SJCRH30 (cell line): ENCODE measurements at places on chromosomes 1 and 21. TPM values are rescaled to one million over a fixed set of nuclear protein-coding genes. Genes with fewer than 3 reads are reported as not detected.
A peak's percentile ranks its signal among the peaks of the same experiment; 100 is the strongest.

TSPAN2 gene
- 0.02 TPM in 1 of 2 replicates, not detected in the other for total RNA-seq

PTGFRN gene
- total RNA-seq: 146 and 148 TPM in 2 replicates

- no peak for DNase-seq
- no peaks in the 10 kb centered on the region for H3K27me3 ChIP-seq
- no peak overlapping the region for H3K27ac ChIP-seq
- peaks cover 20% of the 10 kb centered on the region for H3K4me1 ChIP-seq
- H3K36me3 ChIP-seq: no peaks in the 10 kb centered on the region
Observed at GRCh38 chr1:41513383-41513735, 28.9 kb upstream of the EDN2 start.

B3GALT2 gene
- total RNA-seq: 0.81 and 1.5 TPM in 2 replicates

ROR1 gene
- total RNA-seq: 4.8 and 5.5 TPM in 2 replicates

NOTCH2 gene
- total RNA-seq: 72.1 and 76.8 TPM in 2 replicates

DNA sequence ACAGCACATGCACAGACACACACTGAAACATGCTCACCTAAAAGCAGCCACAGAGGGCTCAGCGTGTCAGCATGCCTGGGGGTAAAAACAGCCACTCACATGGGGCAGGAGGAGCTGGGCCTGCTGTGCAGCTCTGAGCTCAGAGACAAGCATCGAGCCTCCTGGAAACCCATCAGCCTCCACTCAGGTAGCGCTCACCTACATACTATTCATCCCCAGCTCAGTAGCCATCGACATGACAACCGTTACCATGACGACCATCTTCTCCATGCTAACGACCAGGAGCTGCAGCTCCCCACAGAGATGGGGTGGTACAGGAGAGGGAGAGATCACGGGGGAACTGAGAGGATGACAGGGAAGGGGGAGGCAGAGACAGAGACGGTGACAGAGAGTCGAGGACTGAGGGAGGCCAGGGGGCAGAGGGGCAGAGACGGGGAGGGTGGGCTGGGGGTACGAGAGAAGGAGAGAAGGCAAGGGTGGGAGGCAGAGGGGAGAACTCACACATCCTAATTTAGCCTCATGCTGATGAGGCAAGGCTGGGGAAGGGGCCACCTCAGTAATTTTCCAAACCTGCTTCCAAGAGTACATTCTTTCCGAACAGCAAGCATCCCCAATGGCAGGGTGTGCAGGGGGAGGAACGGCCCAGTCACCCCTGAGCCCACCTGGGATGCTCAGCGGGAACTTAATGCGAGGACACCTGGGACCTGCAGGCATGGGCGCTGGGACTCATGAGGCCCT is 28.4 kb downstream of the SDC3 start:
- H3K27me3 ChIP-seq: no peaks in the 10 kb centered on the region
- H3K36me3 ChIP-seq: peaks cover 30% of the 10 kb centered on the region
- H3K4me1 ChIP-seq: peaks cover 70% of the 10 kb centered on the region
- DNase-seq: peak; percentile 70
- peak overlapping the region; percentile 54 for H3K4me3 ChIP-seq
- peak overlapping the region; percentile 100 for H3K27ac ChIP-seq

DNA sequence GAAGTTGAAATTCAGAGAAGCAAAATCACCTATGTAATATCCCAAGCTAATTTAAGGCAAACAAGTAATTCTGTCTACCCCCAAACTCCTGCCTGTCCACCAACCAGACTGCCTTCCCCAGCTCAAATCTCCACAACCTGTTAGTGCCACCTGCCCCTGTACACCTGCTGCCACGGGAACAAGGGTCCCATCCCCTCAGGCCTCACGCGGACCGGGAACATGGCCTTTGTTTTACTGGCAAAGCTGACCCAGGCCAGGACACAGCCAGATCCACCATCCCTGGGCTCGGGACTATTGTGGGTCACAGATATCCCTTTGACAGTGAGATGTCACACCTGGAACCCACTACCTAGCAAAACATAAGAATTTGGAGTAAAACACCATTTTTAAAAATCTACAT is 139.3 kb upstream of the SGIP1 start:
- no peaks in the 10 kb centered on the region for H3K27me3 ChIP-seq
- no peaks in the 10 kb centered on the region for H3K4me1 ChIP-seq
- H3K36me3 ChIP-seq: no peaks in the 10 kb centered on the region
- H3K4me3 ChIP-seq: no peak overlapping the region
- H3K27ac ChIP-seq: no peak overlapping the region

- no peak for DNase-seq
- H3K27me3 ChIP-seq: no peaks in the 10 kb centered on the region
- no peak overlapping the region for H3K4me3 ChIP-seq
- peak overlapping the region; percentile 40; the same call in 1 of the 2 replicates for H3K27ac ChIP-seq
- H3K4me1 ChIP-seq: peaks cover 33% of the 10 kb centered on the region
Observed at GRCh38 chr1:7389906-7390603, 381.0 kb upstream of the VAMP3 start.

- H3K36me3 ChIP-seq: peaks cover 8% of the 10 kb centered on the region
- peak; percentile 29 for DNase-seq
- H3K27me3 ChIP-seq: no peaks in the 10 kb centered on the region
- H3K4me1 ChIP-seq: peaks cover 9% of the 10 kb centered on the region
Observed at GRCh38 chr1:169106921-169107602, 572 bp downstream of the ATP1B1 start.

DUSP23 gene
- total RNA-seq: not detected in 2 replicates

DNA sequence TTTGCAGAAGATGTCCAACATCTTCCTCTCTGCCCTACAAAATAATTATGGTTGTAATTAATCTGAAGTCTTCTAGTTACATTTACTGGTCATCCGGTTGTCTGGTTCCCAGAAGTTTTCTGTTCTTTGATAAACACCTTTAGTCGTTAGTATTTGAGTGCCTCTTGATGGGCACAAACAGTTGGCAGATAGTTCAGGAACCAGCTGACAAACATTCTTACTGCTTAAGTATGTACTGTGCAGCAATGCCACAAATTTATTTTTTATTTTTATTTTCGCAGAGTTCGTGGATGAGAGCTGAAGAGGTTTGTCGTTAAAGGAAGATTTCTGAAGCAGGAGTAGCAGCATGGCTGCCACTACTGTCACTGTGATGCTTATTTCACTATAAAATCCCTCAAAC is 84.7 kb downstream of the RABGAP1L start:
- H3K4me3 ChIP-seq: no peak overlapping the region
- DNase-seq: no peak
- H3K27me3 ChIP-seq: no peaks in the 10 kb centered on the region
- no peaks in the 10 kb centered on the region for H3K4me1 ChIP-seq
- H3K36me3 ChIP-seq: 0 out of 2 replicates have a peak, but pooled peaks cover 3% of the 10 kb centered on the region

TRIM67 gene
- total RNA-seq: not detected in 2 replicates

GRCh38 chr1:58738876-58739275 is 39.0 kb upstream of the MYSM1 start:
- H3K4me3 ChIP-seq: no peak overlapping the region
- H3K27me3 ChIP-seq: no peaks in the 10 kb centered on the region
- H3K4me1 ChIP-seq: peaks cover 21% of the 10 kb centered on the region
- no peak for DNase-seq
- H3K36me3 ChIP-seq: no peaks in the 10 kb centered on the region

DNA sequence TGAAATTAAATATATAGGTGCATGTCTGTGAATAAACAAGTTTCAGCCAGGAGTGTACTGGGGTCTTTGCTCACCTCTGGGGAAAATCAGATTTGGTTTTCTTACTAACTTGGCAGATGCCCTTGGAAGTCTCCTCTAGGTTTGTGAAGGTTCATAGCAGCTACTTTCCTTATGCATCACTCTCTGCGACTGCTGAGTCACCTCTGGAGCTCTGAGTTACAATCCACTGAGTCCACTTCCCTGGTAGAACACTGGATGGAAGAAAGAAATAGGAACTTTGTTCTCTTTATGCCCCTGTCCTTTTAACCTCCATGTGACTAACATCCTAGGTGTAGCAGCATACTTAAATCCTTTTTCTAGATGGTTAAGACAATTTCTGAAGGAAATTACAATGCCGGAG is 4.4 kb upstream of the FASLG start:
- DNase-seq: no peak
- H3K4me1 ChIP-seq: no peaks in the 10 kb centered on the region
- H3K36me3 ChIP-seq: no peaks in the 10 kb centered on the region
- no peak overlapping the region for H3K27ac ChIP-seq

DNA sequence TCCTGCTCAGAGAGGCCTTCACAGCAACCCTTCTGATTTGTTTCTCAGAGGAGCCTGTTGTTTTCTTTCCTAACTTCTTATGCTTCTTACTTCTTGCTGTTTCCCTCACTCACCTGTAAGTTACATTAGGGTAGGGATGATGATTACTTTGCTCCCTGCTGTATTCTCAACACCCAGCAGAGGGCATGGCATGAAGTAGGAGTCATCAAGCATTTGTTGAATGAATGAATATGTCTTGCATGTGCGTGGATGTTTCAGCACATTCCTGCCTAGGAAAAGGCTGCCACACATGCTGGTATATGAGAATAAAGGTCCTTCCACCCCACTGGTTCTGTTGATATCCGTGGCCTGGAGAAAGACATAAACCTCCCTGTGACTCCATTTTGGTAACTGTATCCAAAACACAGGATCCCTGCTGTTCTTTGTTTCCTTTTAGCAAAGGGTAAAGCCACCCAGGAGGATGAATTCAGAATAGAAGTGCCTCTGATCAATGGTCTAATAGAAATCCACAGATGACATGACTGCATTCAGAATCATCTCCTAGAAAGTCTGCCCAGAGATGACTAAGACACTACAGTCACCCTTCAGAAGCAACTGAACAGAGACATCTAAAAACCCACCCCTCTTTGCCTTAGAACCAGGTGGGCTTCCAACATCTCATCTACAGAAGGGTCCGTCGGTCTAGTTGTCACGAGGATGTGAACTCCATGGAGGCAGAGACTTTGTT is 168.8 kb downstream of the ZSCAN20 start:
- H3K36me3 ChIP-seq: no peaks in the 10 kb centered on the region
- no peak for DNase-seq
- H3K27ac ChIP-seq: no peak overlapping the region
- no peak overlapping the region for H3K4me3 ChIP-seq
- no peaks in the 10 kb centered on the region for H3K4me1 ChIP-seq

DNA sequence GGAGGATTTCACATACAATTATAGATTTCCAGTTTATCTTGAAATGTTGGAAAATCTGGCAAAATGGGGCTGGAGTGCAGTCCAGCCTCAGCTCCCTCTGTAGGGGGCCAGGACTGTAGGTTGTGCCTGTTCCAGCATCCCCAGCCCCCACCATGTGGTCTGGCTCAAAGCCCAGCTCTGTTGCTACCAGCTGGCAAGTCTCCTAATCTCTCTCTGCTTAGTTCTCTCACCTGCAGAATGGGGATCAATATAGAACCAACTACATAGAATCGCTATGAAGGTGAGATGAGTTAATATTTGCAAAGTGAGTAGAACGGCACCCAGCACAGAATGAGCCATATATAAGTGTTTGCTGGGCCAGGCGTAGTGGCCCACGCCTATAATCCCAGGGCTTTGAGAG is 50.0 kb upstream of the TARDBP start:
- H3K27ac ChIP-seq: no peak overlapping the region
- DNase-seq: peak; percentile 74
- no peaks in the 10 kb centered on the region for H3K36me3 ChIP-seq
- H3K27me3 ChIP-seq: peaks cover 8% of the 10 kb centered on the region
- peaks cover 4% of the 10 kb centered on the region; the same call in 1 of the 2 replicates for H3K4me1 ChIP-seq

DNA sequence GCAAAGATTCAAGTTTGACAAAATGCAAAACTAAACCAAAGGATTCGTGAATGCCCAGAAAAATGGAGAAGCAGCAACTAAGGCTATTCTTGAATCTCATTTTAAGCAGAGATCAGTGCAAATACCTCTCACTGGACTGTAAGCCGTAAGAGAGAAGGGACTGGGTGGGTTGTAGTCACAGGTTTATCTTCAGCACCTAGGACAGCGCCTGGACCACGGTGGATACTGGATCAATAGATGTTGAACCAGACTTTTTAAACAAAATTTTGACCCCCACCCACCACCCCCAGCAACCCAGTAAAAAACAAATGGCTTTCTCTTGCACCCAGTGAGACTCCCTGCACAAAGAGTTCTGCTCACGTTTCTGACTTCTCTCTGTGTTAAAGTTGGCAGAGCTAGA is 347.1 kb downstream of the AJAP1 start:
- DNase-seq: peak; percentile 19
- no peaks in the 10 kb centered on the region for H3K4me1 ChIP-seq
- H3K27ac ChIP-seq: no peak overlapping the region
- no peak overlapping the region for H3K4me3 ChIP-seq
- no peaks in the 10 kb centered on the region for H3K36me3 ChIP-seq
- no peaks in the 10 kb centered on the region for H3K27me3 ChIP-seq

FBXO2 gene
- not detected in 2 replicates for total RNA-seq

GRCh38 chr1:27569506-27570291 is 34.2 kb downstream of the AHDC1 start:
- no peak overlapping the region for H3K27ac ChIP-seq
- H3K27me3 ChIP-seq: no peaks in the 10 kb centered on the region
- peaks cover 16% of the 10 kb centered on the region; the same call in 1 of the 2 replicates for H3K36me3 ChIP-seq
- H3K4me1 ChIP-seq: peaks cover 70% of the 10 kb centered on the region
- no peak for DNase-seq

DNA sequence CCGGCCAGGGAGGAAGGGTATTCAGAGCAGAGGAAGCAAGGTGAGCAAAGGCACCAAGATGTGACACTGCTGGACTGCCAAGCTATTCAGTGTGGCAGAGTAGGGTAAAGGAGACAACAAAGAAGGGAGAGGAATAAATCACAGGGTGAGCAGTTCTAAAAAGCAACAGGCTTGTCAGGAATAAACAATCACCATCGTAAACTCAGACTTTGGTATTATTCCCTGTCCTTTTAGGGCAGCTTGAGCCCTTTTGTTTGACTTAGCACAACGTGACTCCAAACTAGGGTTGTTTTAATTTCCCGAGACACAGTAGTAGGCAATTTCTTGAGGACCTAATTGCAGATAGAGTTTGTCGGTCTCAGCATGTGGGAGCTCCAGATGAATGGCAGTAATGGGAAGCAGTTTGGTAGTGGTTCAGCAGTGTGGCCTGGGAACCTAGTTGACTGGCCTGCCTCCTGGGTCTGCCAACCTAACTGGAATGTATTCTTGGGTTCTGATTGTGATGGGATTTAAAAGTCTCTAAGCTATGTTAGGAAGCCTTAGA is 4.3 kb downstream of the CR1L start:
- no peak overlapping the region for H3K4me3 ChIP-seq
- no peak overlapping the region for H3K27ac ChIP-seq
- no peaks in the 10 kb centered on the region for H3K27me3 ChIP-seq
- DNase-seq: no peak

C1orf116 gene
- not detected in 2 replicates for total RNA-seq

- no peaks in the 10 kb centered on the region for H3K36me3 ChIP-seq
- no peaks in the 10 kb centered on the region; the same call in 1 of the 2 replicates for H3K4me1 ChIP-seq
- H3K27me3 ChIP-seq: no peaks in the 10 kb centered on the region
Observed at GRCh38 chr1:245673881-245674414, 519.2 kb downstream of the KIF26B start.

- peak overlapping the region; percentile 2 for H3K4me3 ChIP-seq
- H3K4me1 ChIP-seq: peaks cover 23% of the 10 kb centered on the region
- peak; percentile 79 for DNase-seq
- peak overlapping the region; percentile 11 for H3K27ac ChIP-seq
- H3K27me3 ChIP-seq: no peaks in the 10 kb centered on the region
Observed at GRCh38 chr1:221335161-221336101, 406.5 kb downstream of the DUSP10 start.

DNA sequence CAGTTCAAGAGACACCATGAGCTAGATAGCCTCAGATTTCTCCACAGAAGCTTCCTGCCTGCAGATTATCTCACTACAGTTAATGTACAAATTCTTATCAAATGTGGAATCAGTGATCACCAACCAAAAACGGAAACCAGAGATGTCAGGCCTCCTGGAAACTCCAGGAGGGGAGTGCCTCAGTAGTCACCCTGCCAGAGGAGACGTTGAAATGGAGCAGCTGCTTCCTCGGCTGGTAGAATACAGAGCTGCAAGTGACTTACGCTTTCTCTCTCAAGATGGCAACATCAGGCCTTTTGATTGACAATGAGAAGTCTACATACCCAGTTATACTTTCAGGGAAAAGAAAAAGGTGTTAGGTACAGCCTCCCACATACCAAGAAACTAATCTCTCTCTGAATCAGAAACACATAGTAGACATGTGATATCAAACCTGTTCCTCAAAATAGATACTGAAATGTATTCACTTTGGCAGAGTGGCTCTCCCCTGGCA is 52.2 kb downstream of the ACP6 start:
- no peak overlapping the region for H3K4me3 ChIP-seq
- H3K4me1 ChIP-seq: no peaks in the 10 kb centered on the region
- no peak overlapping the region for H3K27ac ChIP-seq
